ENCODE measurements at places on chromosomes 7 and 10. TPM values are rescaled to one million over a fixed set of nuclear protein-coding genes. Genes with fewer than 3 reads are reported as not detected.
A peak's percentile ranks its signal among the peaks of the same experiment; 100 is the strongest.

GRCh38 chr7:157432541-157432956 is 95.7 kb downstream of the DNAJB6 start:
- no peak overlapping the region for H3K27ac ChIP-seq
- H3K4me3 ChIP-seq: peak overlapping the region; percentile 65
- H3K27me3 ChIP-seq: no peaks in the 10 kb centered on the region
- H3K4me1 ChIP-seq: no peaks in the 10 kb centered on the region

- no peak overlapping the region for H3K4me3 ChIP-seq
- H3K27ac ChIP-seq: no peak overlapping the region
- H3K36me3 ChIP-seq: no peaks in the 10 kb centered on the region
- peaks cover 19% of the 10 kb centered on the region for H3K4me1 ChIP-seq
- H3K27me3 ChIP-seq: no peaks in the 10 kb centered on the region
Observed at GRCh38 chr7:106604303-106604924, 56.5 kb downstream of the CCDC71L start.

- H3K36me3 ChIP-seq: no peaks in the 10 kb centered on the region
- H3K27me3 ChIP-seq: no peaks in the 10 kb centered on the region
- no peak for DNase-seq
- H3K27ac ChIP-seq: no peak overlapping the region
- peaks cover 10% of the 10 kb centered on the region for H3K4me1 ChIP-seq
- H3K4me3 ChIP-seq: no peak overlapping the region
Observed at GRCh38 chr7:101634196-101634717, 5.2 kb upstream of the MYL10 start.

- peak; percentile 26 for DNase-seq
- no peak within 1 kb of the TSS for H3K4me3 ChIP-seq
- H3K4me1 ChIP-seq: no peaks in the 10 kb centered on the region
- no peak within 1 kb of the TSS for H3K27ac ChIP-seq
Observed at GRCh38 chr7:99679400-99680191, at the start of gene CYP3A5. Gene CYP3A5 (minus strand): TSS chr7:99679996. CDS start chr7:99679896, 100 bp downstream.

GRCh38 chr7:151754142-151754590 is 122.7 kb downstream of the PRKAG2 start:
- no peaks in the 10 kb centered on the region for H3K27me3 ChIP-seq
- no peak overlapping the region for H3K4me3 ChIP-seq
- H3K27ac ChIP-seq: peak overlapping the region; percentile 59
- peaks cover 24% of the 10 kb centered on the region for H3K4me1 ChIP-seq

- H3K27me3 ChIP-seq: no peaks in the 10 kb centered on the region
- H3K4me1 ChIP-seq: peaks cover 8% of the 10 kb centered on the region
- no peak overlapping the region for H3K27ac ChIP-seq
- no peaks in the 10 kb centered on the region for H3K36me3 ChIP-seq
- no peak overlapping the region for H3K4me3 ChIP-seq
- DNase-seq: peak; percentile 71
Observed at GRCh38 chr10:21953585-21954057, 49.9 kb downstream of the DNAJC1 start.

The CNOT4 gene
- 9.1 TPM for total RNA-seq

The NCOA4 gene
- 164 TPM for total RNA-seq

The SYT15B gene
- total RNA-seq: 1.9 TPM

The ARHGEF35 gene
- total RNA-seq: 3.4 TPM

The DNA2 gene
- 5.2 TPM for total RNA-seq

The NACAD gene
- total RNA-seq: 1.0 TPM

The KEL gene
- total RNA-seq: not detected

All from GM23248 (cell line).